ENCODE measurements at places on chromosomes 1 and 21.

DNA sequence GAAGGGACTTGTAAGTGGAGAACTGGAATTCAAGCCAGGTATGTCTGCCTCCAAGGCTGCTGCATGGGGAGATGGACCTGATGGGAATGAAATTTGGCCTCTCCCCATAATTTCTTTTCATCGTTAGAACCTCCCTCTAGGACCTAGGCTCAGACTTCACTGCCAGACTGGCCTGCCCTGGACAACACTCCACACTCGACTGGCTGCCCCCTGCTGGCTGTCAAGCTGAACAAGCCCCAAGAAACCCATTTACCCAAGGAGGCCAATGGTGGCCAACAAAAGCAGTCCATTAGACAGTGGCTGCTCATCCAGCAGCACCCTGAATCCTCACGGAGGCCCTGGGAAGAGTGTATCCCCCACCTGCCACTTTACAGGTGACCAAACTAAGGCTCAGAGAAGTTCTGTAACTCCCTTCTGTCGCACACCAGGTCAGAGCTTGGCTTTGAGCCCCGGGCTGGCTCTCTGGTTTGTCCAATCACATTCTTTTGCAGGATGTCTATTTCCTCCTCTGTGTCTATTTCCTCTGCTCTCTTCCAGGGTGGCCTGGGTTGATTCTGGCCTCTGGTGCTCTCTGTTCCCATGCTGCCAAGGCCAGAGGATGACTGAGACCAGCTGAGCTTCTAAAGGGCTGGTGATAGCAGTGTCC, 3.8 kb downstream of the RNF186 start:
- DNase-seq: peak; percentile 30

GRCh38 chr1:87197641-87198040, 131.0 kb upstream of the LMO4 start:
- no peak for DNase-seq

GRCh38 chr1:202355944-202356553, 7.5 kb downstream of the PPP1R12B start:
- no peak for DNase-seq

DNA sequence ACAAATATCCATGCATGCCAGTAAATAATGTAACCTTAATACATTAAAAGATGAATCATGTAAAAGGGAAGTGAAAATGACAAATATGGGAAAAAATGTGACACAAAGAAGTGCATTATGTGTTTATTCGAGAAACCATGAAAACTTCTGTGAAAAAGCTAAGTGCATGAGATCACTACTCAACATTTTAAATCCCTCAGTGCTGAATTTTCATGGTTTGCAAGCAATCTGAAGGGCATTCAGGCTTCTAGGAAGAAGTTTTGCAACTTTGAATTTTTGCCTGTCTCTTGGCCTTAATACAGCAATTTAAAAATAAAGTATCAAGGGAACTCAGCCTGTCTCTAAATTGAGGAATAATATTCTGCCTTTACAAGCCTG, 78.2 kb downstream of the MAP3K7CL start:
- DNase-seq: peak; percentile 87

DNA sequence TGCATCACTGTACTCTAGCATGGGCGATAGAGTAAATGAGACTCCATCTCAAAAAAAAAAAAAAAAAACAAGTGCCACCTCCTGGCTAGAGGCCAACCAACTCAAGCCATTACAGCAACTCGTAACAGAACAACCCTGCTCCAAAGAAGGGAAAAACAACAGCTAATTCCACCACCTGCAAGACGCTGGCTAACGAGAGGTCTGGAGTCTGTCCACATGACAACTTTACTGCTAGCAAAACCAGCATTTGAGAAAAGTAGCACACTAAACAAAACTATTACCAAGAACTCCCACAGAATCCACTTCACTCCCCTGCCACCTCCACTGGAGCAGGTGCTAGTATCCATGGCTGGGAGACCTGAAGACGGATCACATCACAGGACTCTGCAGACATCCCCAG, 24.1 kb upstream of the EGLN1 start:
- no peak for DNase-seq

- DNase-seq: peak; percentile 77
Observed at GRCh38 chr1:12618965-12619791, 1.2 kb upstream of the DHRS3 start.

DNA sequence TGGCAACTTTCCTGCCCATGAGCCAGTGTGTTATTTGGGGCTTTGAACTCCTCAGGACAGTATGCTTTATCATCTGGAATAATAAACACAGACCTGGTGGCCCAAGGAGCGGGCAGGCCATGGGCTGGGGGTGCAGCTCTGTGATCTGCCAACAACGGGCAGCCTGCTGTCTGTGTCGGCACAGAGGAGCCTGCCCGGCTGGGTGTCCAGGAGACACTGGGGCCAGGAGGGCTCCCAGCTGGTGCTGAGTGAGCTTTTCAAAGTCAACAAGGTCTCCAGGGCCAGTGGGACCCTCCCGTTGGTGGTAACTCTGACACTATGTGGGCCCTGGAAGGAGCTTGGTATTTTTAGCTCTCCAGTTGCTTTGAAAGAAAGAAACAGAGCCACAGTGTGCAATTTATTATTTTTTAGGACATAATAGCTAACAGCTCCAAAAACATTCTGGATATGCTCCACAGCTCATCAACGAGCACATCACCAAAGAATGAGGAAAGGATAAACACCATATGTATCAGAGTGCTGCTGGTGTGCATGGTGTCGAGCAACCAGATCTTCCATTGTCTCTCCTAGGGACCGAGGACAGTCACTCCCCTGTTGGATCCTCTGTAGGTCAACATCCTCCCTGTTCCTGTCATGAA, 488.7 kb upstream of the USP24 start:
- DNase-seq: no peak

GRCh38 chr1:54745274-54745673, 19.0 kb downstream of the PARS2 start:
- DNase-seq: no peak

DNA sequence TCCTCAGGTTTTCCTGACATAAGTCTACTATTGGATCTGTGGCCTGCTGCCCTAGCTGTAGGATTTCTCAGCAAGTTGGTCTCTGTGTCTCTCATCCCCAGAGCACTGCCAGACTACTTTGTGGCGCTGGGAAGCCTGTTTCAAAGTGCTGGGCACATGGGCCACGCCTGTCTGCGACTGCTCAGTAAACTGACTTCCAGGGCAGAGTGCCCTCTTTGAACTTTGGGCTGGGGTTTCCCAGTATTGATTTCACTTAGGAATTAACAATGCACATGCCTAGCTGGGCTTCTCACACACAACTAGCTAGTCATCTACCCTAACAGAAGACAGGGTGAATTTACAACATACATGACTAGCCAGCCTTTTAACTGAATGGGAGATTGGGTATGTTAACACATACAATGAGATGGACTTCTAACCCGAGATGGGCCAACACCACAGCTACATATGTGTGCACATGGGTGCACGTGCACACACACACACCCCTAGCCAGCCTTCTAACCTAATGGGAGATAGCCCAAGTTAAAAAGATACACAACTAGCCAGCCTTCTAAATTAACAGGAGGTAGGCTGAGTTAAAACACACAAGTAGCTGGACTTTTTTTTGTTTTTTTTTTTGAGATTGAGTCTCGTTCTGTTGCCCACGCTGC, 6.9 kb upstream of the TRIM17 start:
- no peak for DNase-seq

GRCh38 chr1:158035976-158036583, 42.6 kb downstream of the KIRREL1 start:
- peak; percentile 26 for DNase-seq

GRCh38 chr1:23021834-23022233, 2.6 kb downstream of the KDM1A start:
- DNase-seq: no peak

DNA sequence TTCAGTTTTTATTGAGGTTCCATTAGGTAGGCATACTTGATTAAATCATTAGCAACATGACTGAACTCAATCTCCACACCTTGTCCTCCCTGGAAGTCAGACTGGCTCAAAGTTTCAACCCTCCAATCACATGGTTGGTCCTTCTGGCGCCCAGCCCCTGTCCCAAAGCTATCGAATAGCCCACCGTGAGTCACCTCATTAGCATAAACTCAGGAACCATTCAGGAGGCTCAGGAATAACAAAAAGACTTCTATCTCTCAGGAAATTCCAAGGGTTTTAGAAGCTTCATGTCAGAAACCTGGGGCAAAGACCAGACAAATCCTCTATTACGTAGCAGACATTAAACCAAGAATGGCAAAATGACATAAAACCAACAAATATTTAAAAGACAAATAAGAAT, 78.6 kb downstream of the RGS2 start:
- DNase-seq: no peak

- DNase-seq: no peak
Observed at GRCh38 chr1:228497817-228498216, 10.6 kb downstream of the RNF187 start.

DNA sequence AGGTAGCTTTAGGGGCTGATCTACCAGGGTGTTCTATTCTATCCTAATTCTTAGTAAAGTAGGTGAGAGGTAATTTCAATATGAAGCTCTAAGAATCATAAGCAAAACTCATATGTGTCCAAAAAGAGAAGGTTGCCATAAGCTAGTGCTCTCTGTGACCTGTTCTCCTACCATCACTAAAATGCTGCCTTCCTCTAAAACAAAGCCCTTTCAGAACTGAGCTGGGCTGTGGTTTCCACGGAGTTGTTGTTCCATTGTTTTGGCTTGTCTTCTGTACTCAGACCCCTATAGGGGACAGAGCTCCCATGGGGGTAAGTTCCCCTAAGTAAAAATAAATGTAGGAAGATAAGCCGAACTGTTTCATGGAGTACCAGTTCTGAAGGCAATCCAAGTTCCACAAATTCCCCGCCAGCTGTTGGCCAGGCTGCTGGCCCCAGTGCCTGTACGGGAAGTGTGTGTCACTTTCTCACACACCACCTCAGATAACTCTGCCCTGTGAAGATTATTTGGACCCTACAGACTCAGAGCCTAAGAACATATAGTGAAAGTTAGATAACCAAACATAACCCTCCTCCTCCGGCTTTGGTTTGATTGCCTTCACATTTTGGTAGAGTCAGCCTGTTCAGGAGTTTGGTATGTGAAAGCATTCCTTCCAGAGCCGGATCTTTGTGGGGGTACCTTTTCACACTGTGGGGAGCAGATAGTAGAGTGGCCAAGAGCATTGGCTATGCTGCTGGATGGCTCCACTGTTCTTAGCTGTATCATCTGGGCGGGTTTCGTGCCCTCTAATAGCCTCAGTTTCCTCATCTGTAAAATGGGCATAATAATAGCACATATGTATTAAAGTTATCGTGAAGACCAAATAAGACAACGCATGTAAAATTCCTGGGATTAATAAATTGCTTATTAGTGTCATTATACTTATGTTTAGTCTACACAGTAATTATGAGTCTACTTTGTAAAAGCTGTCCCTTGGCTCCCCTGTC, 10.8 kb downstream of the DPT start:
- DNase-seq: no peak

DNA sequence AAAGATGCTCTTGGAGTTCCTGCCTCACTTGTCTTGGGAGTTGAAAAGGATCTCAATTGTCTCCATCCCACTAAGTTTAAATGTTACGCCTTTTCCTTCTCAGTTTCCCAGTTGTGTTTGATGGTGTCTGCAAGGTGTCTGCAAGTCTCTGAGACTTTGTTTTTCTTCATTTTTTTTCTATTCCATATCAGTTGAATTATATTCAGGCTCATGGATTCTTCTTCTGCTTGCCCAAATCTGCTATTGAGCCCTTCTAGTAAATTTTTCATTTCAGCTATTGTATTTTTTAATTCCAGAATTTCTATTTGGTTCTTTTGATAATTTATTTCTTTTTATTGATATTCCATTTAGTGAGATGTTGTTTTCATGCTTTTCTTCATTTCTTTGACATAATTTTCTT, 47.4 kb upstream of the TSHB start:
- no peak for DNase-seq

DNA sequence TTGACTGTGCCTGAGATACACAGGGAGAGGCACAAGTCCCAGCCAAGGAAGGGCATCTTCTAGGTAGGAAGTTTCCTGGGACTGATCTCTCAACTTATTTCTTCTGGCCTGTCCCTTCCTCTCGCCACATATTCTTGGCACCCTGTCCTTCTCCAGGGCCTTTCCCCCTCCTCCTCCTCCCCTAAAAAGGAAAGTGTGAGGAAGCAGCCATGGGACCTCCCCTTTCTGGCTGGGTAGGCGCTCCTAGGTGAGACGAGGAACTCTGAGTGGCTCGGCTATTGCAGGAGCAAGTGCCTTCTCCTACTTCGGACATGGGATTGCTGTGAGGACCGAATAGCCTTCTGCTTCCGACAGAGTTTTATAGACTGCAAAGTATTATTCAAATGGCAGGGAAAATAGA, 15.5 kb upstream of the MTARC2 start:
- DNase-seq: no peak

DNA sequence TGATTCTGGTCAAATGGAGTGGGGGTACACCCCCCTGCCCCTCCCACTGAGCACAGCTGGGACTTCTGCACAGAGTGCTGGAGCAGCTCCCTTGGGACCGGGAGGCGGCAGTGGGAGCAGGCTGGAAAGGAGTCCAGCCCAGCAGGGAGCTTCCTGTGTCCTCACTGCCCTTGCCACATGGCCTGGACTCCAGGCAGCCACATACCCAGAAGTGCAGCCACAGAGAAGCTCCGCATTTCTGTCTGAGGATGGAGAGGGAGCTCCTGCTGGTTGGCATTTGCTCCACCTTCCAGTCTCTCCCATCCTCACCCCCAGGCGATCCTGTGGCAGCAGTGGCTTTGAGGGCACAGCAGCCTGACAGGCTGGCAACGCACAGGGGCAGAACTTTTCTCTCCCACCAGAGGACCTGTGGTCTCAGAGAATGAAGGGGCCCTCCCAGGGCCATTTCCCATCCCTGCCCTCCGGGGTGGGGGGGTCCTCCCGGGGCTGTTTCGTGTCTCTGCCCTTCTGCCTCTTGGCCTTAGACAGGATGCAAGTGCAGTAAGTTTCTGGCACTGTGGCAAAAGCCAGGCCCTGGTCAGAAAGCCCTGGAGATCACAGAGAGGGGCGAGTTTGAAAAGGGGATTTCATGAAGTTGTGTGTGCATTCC, 103.6 kb upstream of the COL6A1 start:
- no peak for DNase-seq

DNA sequence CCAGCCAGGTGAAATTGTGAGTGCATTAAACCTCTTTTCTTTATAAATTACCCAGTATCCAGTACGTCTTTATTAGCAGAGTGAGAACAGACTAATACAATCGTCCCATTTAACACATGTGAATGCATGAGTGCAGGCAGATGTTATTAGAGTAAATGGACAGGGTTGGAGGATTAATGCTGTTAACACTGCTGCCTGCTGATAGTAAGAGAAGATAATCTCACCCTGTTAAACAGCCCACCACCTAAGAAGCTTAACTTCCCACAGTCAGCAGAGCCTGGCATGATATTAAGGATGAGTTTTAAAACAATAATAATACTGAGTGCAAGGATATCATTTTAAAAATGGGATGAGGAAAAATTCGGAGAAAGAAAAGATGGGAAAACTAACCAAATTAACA, 181.4 kb upstream of the LHX8 start:
- no peak for DNase-seq

- DNase-seq: no peak
Observed at GRCh38 chr1:150695561-150695960, 1.4 kb downstream of the GOLPH3L start.

DNA sequence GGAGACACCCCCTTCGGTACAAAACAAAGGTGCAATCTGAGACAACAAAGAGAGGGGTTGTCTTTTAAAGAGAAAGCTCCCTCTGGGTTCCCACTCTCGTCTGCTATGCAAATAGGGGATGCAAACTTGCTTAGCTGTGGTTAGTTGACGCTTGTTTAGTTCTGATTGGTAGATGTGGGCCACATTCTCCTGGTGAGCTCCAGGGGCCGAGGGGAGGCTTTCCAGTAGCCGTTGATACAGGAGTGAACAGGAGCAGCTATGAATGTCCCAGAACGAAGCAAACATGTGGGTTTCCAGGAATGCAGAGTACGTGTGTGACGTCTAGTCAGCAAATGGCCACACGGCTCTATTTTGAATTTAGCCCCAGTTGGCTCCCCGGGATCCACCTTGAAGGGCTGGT, 14.7 kb downstream of the TFF2 start:
- DNase-seq: no peak

Data from CD14-positive monocyte (primary cell).